ENCODE measurements at places on chromosomes 12 and 14. TPM values are rescaled to one million over a fixed set of nuclear protein-coding genes. Genes with fewer than 3 reads are reported as not detected.

Gene AVPR1A
- total RNA-seq: under 0.01 TPM

Gene STYK1
- total RNA-seq: 2.7 TPM

Gene RTL1
- total RNA-seq: not detected

Gene EIF2S3B
- 0.54 TPM for total RNA-seq

Gene SIX1
- total RNA-seq: 0.11 TPM

Gene CLEC4C
- total RNA-seq: not detected

Gene PRPH
- total RNA-seq: not detected

Gene TMPO
- total RNA-seq: 40.2 TPM

Gene KERA
- not detected for total RNA-seq

Gene PSMA6
- 186 TPM for total RNA-seq

Gene NAA30
- total RNA-seq: 17.7 TPM

Gene HPD
- total RNA-seq: not detected

Gene COX6A1
- total RNA-seq: 351 TPM

Gene OR4E2
- total RNA-seq: not detected

Gene AP1G2
- total RNA-seq: 30.0 TPM

Gene ACRBP
- 0.33 TPM for total RNA-seq

Gene NXPH4
- under 0.01 TPM for total RNA-seq

Gene EIF4B
- 1,656 TPM for total RNA-seq

Gene KRT79
- total RNA-seq: not detected

Gene DLGAP5
- 7.6 TPM for total RNA-seq

Gene ANKRD33
- 0.09 TPM for total RNA-seq

Gene TAS2R7
- total RNA-seq: 0.09 TPM

Gene C14orf132
- total RNA-seq: 3.6 TPM

Gene CLMN
- total RNA-seq: 0.43 TPM

Gene GCN1
- total RNA-seq: 59.0 TPM

Gene CLEC4D
- total RNA-seq: not detected

Gene RD3L
- 0.11 TPM for total RNA-seq

Gene SLC17A8
- under 0.01 TPM for total RNA-seq

Gene SSPN
- 0.76 TPM for total RNA-seq

Gene KLHL33
- 0.09 TPM for total RNA-seq

Gene ADAM21
- total RNA-seq: under 0.01 TPM

Gene ERG28
- total RNA-seq: 3.6 TPM

Gene SLC24A4
- 0.11 TPM for total RNA-seq

Gene TAS2R9
- total RNA-seq: 0.11 TPM

Gene RNASE1
- 0.98 TPM for total RNA-seq

Gene ACOT6
- not detected for total RNA-seq
